T-cell (primary cell): ENCODE measurements at places on chromosomes 11 and 22. TPM values are rescaled to one million over a fixed set of nuclear protein-coding genes. Genes with fewer than 3 reads are reported as not detected.

Gene CCND1
- total RNA-seq: 3.3 TPM

Gene OR52E8
- not detected for total RNA-seq

DNA sequence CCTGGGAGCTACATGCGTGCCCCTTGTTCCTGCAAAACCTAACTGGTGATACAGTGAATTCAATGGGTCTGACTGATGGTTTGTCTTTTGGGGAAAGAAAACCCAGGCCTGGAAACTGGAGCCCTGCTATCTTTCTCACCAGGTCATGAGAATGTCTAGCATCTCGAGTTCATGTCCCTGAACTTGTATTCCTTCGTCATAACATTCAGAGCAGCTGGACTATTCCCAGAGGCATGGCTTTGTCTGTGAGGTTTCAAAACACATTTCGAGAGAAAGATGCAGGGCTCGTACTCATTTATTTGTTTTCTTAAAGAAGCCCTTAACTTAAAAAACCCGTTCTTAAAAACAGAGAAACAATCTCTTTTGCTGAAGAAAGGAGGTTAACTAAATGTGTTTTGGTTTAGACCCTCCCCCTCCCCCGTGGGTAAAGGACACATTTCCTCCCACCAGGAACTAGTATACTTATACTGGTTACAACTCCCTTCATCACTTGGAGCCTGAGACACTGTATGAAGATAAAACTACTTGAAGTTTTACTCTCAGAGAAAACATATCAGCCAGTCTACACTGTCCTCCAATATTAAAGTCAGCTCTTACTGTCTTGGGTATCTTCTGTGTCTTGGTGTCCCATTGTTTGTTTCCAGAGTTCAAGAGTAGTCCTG, 43.2 kb downstream of the ME3 start:
- no peak overlapping the region for H3K27ac ChIP-seq
- DNase-seq: no peak
- no peaks in the 10 kb centered on the region for H3K36me3 ChIP-seq
- no peaks in the 10 kb centered on the region for H3K4me1 ChIP-seq
- no peaks in the 10 kb centered on the region for H3K27me3 ChIP-seq
- H3K4me3 ChIP-seq: no peak overlapping the region

Gene GAS2
- 4.2 TPM for total RNA-seq

DNA sequence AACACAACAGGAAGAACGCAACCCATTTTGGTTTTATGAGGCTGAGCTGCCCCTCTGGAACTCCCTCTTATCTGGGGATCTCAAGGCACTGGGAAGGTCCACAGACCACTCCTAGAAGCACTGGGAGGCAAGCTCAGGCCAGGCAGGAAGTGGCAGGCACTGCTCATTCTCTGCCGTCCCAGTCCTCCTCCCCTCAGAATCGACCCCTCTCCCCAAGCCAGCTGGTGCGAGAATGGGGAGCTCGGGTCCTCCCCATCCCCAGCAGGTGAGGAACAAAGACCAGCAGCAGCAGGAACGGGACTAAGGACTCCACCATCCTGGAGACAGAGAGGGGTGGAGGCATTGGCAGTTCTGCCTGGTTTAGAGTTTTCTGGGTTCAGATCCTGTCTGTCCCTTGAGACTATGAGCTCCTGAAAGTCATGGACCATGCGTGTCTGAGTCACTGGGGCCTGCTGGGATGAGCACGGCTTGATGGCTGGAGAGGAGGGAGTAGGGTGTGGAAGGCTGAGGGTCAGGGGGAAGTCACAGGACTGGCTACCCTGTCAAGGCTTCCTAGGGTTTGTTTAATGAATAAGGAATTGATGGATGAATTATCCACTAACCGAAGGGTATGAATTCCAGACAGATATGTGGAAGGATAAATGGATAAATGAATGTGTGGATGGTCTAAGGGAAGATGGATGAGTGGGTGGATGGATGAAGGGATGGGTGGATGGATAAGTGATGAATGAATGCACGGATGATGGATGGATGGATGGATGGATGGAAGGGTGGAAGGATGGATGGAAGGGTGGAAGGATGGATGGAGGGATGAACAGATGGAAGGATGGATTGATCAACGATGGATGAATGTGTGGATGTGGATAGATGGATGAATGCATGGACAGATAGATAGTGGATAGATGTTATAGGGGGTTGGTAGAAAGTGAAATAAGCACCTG, 6.4 kb downstream of the MYEOV start:
- no peaks in the 10 kb centered on the region for H3K27me3 ChIP-seq
- no peak for DNase-seq
- H3K36me3 ChIP-seq: no peaks in the 10 kb centered on the region
- no peak overlapping the region for H3K27ac ChIP-seq
- H3K4me3 ChIP-seq: no peak overlapping the region
- peaks cover 28% of the 10 kb centered on the region for H3K4me1 ChIP-seq

GRCh38 chr11:134260503-134260902, 7.1 kb downstream of the ACAD8 start:
- no peaks in the 10 kb centered on the region for H3K4me1 ChIP-seq
- H3K4me3 ChIP-seq: no peak overlapping the region
- H3K27me3 ChIP-seq: no peaks in the 10 kb centered on the region

DNA sequence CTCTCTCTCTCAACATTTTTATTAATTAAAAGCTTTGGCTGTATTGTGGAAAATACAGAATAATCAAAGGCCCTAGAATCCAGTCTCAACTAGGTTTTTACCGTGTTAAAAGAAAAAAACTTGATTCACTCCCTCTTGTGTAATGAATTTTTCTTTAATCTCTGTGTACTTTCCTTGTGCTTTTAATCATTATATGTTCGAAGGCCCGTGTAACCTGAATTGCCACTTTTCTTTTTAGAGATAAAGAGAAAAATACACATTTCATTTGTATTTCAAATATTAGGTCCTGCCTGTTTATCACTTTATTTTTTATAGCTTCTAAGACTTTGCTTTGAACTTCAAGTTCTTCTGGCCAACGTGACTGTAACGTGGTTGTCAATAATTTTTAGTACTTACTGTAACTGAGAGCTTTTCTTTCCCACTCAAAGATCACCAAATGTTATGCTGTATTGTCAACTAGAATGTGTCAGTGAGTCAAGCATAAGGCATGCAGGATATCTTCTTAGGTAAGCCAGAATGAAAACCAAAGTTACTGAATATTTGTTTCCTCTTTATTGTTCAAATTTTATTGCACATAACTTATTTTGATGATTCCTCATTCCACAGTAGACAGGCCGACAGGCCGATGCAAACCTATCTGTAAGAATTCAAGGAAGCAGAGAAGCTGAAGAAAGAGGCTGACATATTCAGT, 23.3 kb upstream of the FAR1 start:
- no peak for DNase-seq
- no peak overlapping the region for H3K27ac ChIP-seq
- H3K4me1 ChIP-seq: no peaks in the 10 kb centered on the region
- H3K27me3 ChIP-seq: no peaks in the 10 kb centered on the region
- no peak overlapping the region for H3K4me3 ChIP-seq

- no peak overlapping the region for H3K27ac ChIP-seq
- no peak for DNase-seq
- no peak overlapping the region for H3K4me3 ChIP-seq
- H3K36me3 ChIP-seq: no peaks in the 10 kb centered on the region
Observed at GRCh38 chr11:16226245-16226644, 130.1 kb downstream of the SOX6 start.

GRCh38 chr22:36874309-36874696, 13.5 kb downstream of the NCF4 start:
- no peak overlapping the region for H3K4me3 ChIP-seq
- H3K4me1 ChIP-seq: peaks cover 15% of the 10 kb centered on the region
- H3K27ac ChIP-seq: peak overlapping the region; percentile 46

- H3K4me1 ChIP-seq: no peaks in the 10 kb centered on the region
- no peak overlapping the region for H3K4me3 ChIP-seq
- no peak overlapping the region for H3K27ac ChIP-seq
- H3K36me3 ChIP-seq: no peaks in the 10 kb centered on the region
- DNase-seq: no peak
Observed at GRCh38 chr11:40679276-40679675, 780.2 kb downstream of the LRRC4C start.

DNA sequence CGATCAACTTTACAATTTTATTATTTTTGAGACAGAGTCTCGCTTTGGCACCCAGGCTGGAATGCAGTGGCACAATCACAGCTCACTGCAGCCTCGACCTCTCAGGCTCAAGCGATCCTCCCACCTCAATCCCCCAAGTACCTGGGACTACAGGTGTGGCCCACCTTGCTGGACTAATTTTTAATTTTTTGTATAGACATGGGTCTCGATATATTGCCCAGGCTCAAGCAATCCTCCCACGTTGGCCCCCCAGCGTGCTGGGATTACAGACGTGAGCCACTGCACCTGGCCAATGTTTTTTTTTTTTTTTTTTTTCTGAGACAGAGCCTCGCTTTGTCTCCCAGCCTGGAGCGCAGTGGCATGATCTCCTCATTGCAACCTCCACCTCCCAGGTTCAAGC, 2.0 kb upstream of the PPFIA1 start:
- H3K36me3 ChIP-seq: no peaks in the 10 kb centered on the region
- DNase-seq: no peak
- peaks cover 8% of the 10 kb centered on the region for H3K27me3 ChIP-seq
- no peak overlapping the region for H3K27ac ChIP-seq

DNA sequence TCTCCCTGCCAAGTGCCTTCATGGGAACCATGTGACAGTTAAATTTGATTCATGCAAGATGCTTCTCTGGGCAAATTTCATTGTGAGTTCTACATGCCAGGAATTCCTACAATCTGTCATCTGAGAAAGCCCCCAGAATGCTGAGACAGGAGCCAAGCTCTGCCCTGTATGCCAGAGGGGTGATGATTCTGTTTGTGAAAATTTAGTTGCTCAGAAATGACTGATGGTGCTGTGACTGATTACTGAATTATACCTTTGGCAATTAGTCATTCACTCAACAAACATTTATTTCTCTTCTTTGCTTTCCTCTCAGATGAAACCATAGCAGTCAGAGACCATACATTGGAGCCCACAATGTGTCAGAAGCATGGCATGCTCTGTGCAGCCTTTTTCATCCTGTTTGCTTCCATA, 69.0 kb upstream of the ZBED5 start:
- no peak for DNase-seq
- no peaks in the 10 kb centered on the region for H3K4me1 ChIP-seq
- no peaks in the 10 kb centered on the region for H3K36me3 ChIP-seq
- no peak overlapping the region for H3K4me3 ChIP-seq
- H3K27me3 ChIP-seq: peaks cover 4% of the 10 kb centered on the region
- no peak overlapping the region for H3K27ac ChIP-seq

Gene OR6T1
- total RNA-seq: not detected

DNA sequence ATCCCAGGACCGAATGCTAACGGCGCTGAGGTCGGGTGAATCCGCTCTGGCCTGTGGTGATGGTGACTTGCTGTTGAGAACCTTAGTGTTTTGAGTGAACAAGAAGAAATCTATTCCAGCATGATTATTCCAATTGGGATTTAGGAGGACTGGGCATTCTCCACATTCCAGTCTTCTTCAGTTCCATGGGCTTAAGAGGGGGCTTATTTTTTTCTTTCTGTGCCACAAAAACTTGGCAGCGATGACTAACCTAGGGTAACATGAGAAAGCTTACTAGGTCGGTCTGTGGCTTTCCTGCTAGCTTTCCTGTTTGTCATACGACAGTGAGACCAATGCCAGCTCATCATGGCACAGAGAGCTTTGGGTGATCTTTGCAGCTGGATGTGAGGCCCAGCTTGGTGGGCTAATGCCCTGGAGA, 62.9 kb upstream of the ATXN10 start:
- peaks cover 7% of the 10 kb centered on the region for H3K27me3 ChIP-seq
- no peaks in the 10 kb centered on the region for H3K4me1 ChIP-seq
- H3K36me3 ChIP-seq: no peaks in the 10 kb centered on the region
- no peak overlapping the region for H3K4me3 ChIP-seq

DNA sequence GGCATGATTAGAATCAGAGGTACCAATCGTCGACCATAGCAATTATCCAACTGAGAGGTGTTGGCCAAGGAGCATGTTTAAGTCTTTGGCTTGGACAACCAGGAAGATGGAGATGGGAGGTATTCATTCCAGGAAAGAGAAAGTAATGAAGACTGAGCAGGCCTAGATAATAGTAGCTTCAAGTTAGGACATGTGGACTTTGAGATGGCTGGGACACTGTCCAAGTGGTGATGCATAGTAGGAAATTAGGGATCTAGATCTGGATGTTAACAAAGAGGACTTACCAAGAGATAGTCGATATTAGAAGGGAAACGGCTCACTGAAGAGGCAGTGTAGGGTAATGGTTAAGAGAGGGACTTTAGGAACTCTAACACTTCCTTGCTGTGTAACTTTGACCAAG, 266.7 kb downstream of the FAM76B start:
- H3K27ac ChIP-seq: no peak overlapping the region
- no peak for DNase-seq
- no peaks in the 10 kb centered on the region for H3K27me3 ChIP-seq
- no peak overlapping the region for H3K4me3 ChIP-seq

Gene TMPRSS13
- total RNA-seq: 3.4 TPM

DNA sequence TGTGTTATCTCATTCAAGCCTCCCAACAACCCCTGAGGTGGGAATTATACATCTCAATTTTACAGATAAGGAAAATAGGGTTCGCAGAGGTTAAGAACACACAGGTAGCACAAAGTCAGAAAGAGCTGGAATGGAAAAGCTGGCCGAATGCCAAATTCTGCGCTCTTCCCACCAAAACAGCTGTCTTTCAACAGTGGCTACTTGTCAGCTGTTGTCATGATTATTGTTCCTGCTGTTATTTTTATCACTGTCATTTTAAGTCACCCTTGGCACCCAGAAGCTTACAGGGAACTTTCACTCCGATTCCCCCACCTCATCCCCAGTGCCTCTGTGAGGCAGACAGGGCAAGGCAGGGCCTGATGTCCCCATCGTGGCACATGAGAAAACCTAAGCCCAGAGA, 74.5 kb upstream of the CSNK2A3 start:
- H3K36me3 ChIP-seq: no peaks in the 10 kb centered on the region
- no peak overlapping the region for H3K4me3 ChIP-seq
- H3K4me1 ChIP-seq: no peaks in the 10 kb centered on the region
- no peak for DNase-seq
- no peak overlapping the region for H3K27ac ChIP-seq

GRCh38 chr22:45212306-45212709, 28.4 kb downstream of the KIAA0930 start:
- no peak overlapping the region for H3K27ac ChIP-seq
- no peak overlapping the region for H3K4me3 ChIP-seq
- H3K4me1 ChIP-seq: no peaks in the 10 kb centered on the region
- peaks cover 15% of the 10 kb centered on the region for H3K36me3 ChIP-seq
- no peak for DNase-seq

- H3K27ac ChIP-seq: no peak overlapping the region
- H3K27me3 ChIP-seq: peaks cover under 1% of the 10 kb centered on the region
- H3K36me3 ChIP-seq: no peaks in the 10 kb centered on the region
- no peaks in the 10 kb centered on the region for H3K4me1 ChIP-seq
- no peak overlapping the region for H3K4me3 ChIP-seq
- no peak for DNase-seq
Observed at GRCh38 chr11:123822032-123822431, 15.9 kb upstream of the OR6M1 start.
